ENCODE measurements at places on chromosomes 4 and X.

- no peak for DNase-seq
Measured at GRCh38 chr4:46945062-46945461, 36.0 kb upstream of the COX7B2 start.

DNA sequence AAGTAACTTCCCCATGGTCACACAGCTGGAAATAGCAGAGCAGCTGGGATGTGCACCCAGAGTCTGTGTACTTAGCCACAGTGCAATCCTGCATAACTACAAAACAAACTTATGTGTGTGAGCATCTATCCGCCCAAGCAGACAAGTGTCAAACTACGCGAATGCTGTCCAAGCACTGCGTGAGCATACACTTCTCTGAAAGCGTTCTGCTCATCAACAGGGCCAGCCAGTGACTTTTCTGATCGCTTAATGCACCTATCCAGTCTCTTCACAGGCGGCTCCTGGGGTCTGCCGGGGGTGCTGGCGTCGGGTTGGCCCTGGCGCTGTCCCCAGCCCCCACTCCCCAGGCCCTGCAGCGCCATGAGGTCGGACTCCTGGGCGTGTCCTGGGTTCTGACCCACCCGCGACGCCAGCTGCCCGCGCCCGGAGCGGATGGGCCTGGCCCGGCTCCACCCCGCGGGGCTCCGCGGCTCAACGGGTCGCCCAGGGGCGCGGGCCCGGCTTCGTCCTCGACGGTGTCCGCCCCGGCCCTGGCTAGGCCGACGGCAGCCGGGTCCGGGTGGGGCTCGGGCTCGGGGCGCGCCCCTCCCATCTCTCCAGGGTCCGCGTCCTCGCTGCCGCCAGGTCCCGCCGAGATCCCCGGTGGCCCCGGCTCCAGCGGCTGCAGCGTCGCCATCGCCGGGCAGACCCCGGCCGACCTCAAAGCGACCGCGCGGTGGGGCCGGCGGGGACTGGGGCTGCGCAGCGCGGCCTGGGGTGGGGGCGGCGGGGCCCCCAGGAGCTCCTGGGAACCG lies 1.3 kb upstream of the ZNF141 start:
- no peak for DNase-seq

GRCh38 chrX:71378732-71379131 lies 12.6 kb downstream of the TAF1 start:
- no peak for DNase-seq

GRCh38 chr4:61427818-61428495 lies 227.8 kb downstream of the ADGRL3 start:
- no peak for DNase-seq

DNA sequence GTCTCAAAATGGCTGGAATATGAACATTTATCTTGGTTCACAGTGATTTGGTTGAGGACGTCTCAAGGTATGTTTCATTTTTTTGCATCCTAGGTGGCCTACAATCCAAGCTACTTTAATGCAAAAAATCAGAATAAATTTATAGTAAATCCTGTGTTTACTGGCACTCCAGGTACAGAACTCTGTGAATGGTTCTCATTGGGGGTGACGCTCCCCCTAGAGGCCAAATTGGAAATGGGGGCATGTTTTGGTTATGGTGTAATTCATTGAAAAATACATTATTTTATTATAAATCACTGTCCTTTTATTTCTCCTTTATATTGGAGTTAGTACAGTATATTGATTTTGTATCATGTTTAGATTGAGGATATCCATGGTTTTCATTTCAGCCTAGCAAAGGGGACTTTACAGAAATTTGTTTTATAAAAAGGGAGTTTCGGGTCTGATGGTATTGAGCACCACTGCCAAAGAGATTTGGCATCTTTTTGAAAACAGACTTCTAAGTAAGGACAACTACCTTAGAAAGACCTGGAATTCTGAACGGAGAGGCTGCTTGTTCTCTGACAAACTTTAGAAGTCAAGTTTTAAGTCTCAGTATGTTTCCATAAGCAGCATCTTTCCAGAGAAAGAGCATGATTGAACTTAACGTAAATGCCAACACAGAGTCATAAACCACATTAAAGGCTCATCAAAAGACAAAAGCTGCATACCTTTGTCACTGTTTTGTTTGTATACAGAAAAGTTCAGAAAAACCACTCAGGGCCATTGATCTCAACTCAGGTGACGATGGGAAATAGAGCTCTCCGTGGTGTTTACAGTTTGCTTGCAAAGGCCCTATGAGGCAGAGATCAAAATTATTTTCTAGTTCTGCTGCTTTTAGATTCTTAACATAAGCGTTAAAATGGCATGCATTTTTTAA lies 19.4 kb downstream of the MTM1 start:
- DNase-seq, result no peak

- DNase-seq, result no peak
Measured at GRCh38 chrX:117744958-117745357, 371.7 kb downstream of the KLHL13 start.

DNA sequence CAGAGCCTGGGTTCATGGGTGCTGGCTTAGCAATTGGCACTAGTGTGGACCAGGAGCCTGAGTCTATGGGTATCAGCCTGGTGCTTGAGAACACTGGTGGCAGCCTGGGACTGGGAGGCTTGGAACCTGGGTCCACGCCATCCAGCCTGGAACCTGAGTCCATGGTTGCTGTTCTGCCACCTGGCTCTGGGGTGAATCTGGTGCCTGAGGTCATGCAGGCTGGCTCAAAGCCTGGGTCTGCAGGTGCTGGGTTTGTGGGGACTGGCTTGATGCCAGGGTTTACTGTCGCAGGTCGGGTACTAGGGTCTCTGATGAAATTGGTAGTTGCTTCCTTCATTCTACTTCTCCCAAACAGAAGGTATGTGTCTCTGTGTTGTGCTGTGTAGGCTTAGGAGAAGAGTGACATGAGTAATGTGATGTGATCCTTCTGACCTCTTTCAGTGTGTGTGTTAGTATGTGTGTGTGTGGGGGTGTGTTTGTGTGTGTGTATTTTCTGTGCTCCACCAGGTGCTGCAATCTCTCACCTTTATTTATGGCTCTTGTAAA lies 517.0 kb upstream of the EPHA5 start:
- no peak for DNase-seq

DNA sequence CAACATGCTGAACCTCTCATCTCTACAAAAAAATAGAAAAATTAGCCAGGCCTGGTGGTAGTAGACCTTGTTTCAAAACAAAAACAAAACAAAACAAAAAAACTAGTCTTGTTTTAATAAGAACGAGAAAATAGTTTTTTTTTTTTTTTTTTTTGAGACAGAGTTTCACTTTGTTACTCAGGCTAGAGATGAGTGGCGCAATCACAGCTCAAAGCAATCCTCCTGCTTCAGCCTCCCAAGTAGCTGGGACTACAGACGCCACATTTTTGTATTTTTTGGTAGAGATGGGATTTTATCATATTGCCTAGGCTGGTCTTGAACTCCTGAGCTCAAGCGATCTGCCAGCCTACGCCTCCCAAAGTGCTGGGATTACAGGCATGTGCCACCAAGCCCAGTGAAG lies 47.7 kb upstream of the UGDH start:
- DNase-seq, result no peak

DNA sequence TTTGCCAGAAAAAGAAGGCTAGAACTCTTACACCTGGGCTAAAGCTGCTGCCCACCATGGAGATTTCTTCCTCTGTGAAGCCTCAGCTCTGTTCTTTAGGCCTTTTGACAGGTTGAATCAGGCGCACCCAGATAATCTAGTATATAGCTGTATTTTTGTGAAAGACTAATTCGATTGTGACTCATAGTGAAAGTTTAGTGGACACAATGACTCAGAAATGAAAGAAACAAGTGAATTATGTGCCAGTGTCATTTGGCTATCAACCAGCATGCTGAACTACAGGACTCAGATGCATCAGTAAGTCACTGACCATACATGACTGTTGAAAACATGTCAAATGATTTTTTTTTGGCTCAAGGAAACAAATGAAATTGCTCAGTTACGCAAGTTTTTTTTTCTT lies 425.4 kb downstream of the SLITRK2 start:
- DNase-seq, result no peak

- no peak for DNase-seq
Measured at GRCh38 chr4:87174672-87175071, 45.7 kb downstream of the KLHL8 start.

DNA sequence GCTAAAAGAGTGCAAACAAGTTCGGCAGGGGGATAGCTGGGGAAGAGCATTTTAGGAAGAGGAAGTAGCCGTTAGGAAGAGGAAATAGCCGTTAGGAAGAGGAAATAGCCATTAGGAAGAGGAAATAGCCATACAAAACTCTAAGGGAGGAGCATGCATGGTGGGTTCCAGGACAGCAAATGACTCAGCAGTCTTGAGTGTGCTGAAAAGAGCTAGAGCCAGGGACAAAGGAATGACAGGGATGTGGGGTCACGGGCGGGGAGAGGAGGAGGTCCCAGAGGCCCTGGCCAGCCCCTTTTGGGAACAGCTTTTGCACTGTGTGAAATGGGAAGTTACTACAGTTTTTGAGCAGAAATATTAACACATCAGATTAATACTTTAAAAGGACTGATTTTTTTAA lies 882.6 kb downstream of the TRIML1 start:
- DNase-seq, result no peak

DNA sequence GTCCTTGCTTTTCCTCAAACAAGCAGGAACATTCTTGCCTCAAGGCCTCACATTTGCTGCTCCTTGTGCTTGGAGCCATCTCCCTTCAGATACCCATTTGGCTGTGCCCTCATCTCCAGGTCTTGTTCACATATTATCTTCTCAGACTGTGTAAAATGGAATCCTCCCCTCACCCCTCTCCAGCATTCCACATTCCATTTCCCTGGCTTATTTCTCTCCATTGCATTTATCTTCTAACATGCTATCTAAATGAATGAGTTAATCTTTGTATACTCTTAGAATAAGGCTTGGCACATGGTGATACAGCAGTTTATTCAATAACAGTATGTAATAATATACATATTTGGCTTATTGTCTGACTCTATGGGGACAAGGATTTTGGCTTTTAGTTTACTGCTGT lies 8.8 kb upstream of the GALNT7 start:
- DNase-seq, result no peak

DNA sequence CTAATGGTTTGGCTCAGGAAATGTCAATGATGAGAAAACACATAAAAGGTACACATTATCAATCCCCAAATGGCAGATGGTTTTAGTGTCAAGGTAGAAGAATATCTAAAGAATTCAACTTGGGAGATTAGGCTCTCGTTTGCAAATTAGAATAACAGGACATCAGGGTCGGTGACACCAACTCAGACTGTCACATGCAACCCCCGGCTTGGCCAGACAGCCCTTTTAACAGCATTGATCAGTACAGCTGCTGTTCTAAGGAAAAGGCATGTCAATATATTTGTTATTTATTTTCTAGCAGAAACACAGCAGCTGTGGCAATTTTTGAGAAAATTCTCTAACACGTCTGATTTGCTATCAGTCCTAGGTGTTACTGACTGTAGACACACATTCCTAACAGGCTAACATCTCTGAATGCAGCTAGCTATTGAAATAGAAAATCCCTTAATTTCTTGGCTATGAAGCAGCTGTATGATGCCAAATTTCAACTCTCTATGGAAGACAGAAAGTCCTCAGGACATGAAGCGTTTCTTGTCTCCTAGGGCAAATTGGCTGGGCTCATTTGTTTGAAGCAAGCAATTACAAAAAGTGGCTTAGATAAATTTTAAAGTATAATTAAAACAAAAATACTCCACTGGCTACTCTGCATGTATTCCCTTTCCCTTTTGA lies 269.0 kb upstream of the CXXC4 start:
- no peak for DNase-seq

DNA sequence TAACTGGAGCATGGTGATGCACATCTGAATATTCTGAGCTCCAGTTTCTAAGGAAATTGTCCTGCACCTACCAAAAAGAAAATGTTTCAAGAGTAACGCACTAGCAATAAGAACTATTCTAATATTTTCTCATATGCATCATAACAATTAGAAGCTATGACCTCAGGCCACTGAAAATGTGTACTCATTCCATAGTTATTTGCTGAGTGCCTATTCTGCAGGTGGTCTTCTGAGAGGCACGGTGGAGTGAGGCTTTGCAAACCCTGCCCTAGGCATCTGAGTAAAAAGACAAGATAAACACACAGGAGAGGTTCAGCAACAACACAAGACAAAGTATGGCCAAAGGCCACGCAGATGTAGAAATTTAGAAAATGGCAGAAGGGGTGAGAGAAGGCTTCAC lies 23.7 kb downstream of the SLC10A6 start:
- DNase-seq, result no peak

DNA sequence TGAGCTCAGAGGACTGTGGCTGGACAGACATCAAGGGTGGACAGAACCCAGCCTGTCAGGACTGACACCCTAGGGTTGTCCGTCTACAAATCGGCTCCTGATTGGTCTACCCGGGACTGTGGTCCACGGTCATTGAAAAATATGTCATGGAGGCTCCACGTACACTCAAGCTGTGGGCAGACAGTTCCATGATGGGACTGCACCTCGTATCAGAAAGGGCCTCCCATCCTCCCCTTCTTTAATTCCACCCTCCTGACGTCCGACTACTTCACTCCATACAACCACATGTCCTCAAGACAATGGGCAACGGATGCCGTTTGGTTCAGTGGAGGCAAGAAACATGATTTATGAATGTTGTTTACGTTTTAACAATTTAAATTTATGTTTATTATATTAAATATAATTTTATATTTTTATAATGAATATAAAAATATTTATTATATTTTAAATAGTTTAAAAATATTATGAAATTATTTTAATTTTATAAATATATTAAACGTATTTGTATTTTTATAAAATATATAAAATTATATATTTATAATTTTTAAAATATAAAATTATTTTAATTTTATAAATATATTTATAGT lies 58.0 kb upstream of the SHOX start:
- DNase-seq, result no peak

- DNase-seq, result no peak
Measured at GRCh38 chrX:9503261-9503660, 38.4 kb downstream of the TBL1X start.

GRCh38 chrX:24646745-24647182 lies 383 bp downstream of the PCYT1B start:
- no peak for DNase-seq

DNA sequence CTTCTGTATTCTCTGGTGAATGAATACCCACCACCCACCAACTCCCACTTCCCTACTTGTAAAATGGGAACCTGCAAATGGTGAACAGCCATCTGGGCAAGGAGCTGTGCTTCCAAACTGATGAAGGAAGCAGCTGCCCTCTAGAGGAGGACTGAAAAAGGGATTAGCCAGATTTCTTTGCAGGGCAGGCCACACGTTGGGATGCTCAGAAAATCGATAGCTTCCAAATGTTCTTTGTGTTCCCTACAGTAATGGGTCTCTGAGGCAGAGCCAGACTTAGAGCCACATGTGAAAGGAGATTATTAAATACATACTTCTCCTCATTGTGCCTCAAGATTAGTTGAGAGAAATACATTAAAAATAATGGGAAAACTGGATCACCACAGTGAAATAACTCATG lies 39.3 kb upstream of the LPAR4 start:
- no peak for DNase-seq

Data from KG1 (cell line).